ENCODE measurements at places on chromosomes 2 and 18.
A peak's percentile ranks its signal among the peaks of the same experiment; 100 is the strongest.

- DNase-seq = no peak
Observed at GRCh38 chr2:12119841-12120240, 373.4 kb downstream of the LPIN1 start.

DNA sequence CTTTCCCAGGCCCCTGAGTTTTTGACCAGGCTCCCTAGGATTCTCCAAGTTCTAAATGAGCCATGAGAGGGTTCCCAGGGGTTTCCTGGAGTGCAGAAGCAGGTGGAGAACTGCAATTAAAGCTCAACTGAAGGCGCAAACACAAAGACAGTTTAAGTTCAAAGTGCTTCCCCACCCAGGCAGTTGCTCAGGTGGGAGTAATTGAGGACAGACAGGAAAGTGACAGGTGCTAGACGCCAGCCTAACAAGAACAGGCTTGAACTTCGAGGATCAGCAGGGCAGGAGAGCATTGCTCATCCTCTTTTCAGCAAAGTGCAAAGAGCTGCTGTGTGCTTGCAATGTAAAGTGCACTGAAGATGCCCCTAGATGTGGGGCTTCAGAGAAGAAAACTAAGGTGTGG is 77.2 kb upstream of the ST8SIA3 start:
- no peak for DNase-seq

- no peak for DNase-seq
Observed at GRCh38 chr2:25505622-25506021, 163.9 kb upstream of the DNMT3A start.

DNA sequence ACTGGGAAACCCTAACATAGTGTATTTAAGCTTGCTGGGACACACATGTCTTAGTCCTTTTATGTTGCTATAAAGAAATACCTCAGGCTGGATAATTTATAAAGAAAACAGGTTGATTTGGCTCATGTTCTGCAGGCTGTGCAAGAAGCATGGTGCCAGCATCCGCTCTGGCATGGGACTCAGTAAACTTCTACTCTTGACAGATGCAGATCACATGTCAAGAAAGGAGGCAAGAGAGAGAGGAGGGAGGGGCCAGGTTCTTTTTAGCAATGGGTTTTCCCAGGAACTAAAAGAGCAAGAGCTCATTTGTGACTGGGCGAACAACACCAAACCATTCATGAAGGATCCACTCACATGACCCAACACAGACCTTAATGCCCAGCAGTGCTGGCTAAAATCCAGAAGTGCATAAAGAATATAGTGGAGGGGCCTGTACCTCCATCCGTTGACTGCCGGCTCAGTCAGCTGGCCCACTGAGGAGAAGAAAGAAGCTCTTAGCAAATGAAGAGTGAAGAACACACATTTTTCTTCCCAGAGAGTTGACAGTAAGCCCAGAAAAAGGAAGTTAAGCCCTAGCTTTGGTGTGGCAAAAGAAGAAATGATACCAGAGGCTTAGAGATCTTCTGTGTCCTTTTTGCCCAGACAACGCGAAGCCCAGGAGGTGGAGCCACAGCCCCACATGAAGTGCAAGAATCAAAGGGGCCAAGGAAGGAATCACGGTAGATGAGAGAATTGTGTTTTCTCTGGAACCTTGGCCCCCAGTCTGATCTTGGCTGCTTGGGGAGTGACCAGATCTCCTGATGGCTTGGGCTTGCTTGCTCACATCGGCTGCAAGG is 183.5 kb upstream of the FAM98A start:
- DNase-seq = no peak

DNA sequence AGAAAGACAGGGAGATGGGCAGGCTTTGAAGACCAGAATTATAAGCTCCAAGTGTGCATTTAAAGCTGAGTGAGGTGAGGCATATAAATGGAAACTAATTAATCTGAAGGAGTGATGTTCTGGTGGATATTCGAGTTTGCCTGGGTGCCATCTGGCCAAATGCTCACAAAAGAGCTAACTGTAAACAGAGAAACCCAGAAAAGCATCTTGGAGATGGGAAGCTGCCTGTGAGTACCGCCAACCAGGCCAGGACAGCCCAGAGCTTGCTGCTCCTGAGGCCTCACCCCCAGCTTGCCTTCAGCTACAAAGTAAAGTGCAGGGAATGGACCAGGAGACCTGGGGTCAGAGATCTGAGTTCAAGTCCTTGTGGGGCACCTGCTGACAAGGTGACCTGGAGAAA is 446.1 kb upstream of the MYT1L start:
- DNase-seq = no peak

DNA sequence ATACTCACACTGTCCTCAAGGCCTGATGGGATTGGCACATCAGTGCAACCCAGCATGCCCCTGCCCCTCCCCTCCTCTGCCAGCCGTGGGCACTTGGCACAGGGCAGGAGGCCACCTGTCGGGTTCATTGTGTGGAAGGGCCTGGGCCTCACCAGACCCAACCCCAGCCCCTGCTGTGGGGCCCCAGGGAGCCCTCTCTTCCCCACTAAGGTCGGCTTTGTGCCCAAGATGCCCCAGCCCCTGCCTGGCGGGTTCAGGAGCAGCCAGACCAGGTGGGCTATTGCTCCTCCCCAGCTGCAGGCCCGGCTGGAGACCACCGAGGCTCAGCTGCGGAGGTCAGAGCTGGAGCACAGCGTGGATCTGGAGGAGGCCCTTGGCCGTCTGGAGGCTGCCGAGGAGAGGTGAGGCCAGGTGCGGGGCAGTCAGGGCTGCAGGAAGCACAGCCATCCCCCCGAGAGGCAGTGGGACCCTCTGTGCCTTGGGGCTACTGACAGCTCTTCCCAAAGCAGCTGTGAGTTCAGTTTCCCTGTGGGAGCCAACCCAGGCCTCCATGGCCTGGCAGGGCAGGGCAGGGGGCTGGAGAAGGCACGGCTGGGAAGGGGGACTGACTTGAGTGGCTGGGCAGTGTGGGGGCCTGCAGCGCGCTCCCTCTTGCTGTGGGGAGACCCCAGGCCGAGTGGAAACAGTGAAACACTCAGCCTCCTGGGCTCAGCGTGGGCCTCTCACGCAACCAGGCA is 16.3 kb downstream of the CROCC2 start:
- no peak for DNase-seq

GRCh38 chr2:46299365-46300263 is 2.4 kb downstream of the EPAS1 start:
- DNase-seq = no peak

GRCh38 chr2:172313715-172314341 is 113.6 kb upstream of the ITGA6 start:
- no peak for DNase-seq

GRCh38 chr2:54099829-54100585 is 15.4 kb upstream of the ACYP2 start:
- DNase-seq = no peak

GRCh38 chr2:16862471-16862870 is 196.8 kb upstream of the CYRIA start:
- DNase-seq = no peak

DNA sequence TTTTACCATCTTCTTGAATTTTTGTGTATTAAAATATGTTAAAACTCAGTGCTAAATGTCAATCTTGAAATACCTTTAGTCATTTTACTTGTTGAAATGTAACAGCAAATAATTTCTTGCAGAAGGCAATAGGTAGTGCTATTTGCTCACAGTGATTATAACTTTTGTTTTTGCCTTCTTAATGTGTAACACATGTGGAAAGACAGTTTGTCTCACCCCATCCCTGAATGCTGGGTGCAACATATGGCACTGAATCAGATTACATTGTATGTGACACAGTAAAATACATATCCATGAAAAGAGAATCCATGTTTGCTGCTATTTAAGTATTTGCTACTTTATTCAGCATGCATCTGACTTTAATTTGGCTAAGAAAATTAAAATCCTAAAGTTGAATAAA is 35.3 kb downstream of the FRZB start:
- DNase-seq = no peak

DNA sequence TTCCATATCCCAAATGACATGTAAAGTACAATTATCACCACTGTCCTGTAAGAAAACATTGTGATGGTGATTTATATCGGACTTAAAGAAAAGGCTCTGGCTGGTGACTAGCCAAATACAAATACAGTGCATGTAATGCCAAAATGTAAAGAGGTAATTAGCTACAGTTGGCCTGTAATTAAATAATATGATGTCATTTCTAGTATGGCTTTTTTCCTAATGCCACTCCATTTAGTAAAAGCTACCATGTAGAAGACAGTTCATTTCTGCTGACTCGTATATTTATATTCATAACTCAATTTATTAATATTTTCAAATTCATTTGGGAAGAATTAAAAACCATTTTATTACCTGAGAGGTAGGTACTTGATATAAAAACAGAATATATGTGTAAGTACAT is 815.7 kb downstream of the ERBB4 start:
- DNase-seq = no peak

DNA sequence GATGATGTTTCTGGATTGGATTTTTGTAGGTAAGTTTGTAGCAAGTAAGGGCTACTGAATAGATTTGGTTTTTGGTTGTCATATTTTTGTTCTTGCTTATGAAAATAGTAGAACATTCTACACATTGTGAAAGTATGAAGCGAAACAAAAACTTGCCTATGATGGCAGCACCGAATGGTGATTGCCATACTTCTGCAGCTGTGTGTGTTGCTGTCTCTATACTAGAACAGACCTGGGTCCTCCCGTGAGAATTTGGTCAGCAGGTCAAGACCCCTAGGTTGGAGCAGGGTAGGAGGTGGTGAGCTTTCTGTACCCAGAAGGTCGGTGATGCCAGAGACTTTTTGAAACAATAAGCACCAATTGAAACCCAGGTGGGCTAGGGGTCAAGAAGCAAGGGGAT is 322.6 kb downstream of the PRKCE start:
- DNase-seq = no peak

DNA sequence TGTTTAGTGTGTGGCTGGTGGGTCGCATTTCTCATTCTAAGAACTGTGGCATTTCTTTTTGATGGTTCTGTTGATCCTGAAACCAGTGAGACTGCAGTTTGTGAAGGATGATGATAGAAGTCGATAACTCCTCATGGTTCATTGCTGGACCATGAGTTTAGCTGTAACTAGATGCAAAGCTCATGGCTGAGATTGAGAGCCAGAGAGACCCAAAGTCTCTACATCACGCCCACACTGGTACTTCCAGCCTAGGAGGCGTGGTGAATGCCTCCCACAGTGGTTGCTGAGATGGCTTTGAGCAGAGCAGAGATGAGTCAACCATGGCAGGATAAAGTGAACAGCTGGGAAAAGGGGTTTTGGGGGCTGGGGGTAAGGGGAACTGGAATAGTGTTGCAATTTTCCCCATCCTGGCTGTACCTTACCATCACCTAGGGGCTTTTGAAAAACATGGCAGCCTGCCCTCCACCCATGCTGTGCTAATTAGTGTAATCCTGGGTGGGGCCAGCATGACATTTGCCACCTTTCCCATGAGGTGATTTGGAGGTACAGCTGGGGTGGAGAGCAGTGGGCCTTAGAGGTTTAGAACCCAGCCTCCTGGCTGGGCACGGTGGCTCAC is 24.1 kb downstream of the INPP4A start:
- no peak for DNase-seq

- DNase-seq = peak; percentile 64
Observed at GRCh38 chr2:105487142-105488069, 88.6 kb upstream of the FHL2 start.

GRCh38 chr18:2692508-2692907 is 37.0 kb downstream of the SMCHD1 start:
- DNase-seq = no peak

DNA sequence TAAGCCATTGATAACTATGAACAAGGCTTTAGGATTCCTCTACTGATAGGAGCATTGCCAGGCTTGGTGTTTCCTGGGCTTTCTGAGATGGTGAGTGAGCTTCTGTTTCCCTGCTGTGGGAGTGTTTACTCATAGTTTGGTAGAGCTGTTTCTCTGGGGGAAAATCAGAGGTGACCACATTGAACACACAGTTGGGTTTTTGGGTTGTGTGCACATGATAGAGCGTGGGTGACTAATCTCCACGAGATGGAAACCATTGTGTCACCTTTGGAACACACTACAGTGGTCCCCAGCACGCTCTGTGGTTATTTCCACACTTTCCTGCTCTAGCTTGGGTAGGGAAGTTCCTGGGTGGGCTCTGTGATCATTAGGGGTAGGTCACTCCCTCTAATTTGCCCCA is 5.4 kb downstream of the IL1R1 start:
- DNase-seq = no peak

DNA sequence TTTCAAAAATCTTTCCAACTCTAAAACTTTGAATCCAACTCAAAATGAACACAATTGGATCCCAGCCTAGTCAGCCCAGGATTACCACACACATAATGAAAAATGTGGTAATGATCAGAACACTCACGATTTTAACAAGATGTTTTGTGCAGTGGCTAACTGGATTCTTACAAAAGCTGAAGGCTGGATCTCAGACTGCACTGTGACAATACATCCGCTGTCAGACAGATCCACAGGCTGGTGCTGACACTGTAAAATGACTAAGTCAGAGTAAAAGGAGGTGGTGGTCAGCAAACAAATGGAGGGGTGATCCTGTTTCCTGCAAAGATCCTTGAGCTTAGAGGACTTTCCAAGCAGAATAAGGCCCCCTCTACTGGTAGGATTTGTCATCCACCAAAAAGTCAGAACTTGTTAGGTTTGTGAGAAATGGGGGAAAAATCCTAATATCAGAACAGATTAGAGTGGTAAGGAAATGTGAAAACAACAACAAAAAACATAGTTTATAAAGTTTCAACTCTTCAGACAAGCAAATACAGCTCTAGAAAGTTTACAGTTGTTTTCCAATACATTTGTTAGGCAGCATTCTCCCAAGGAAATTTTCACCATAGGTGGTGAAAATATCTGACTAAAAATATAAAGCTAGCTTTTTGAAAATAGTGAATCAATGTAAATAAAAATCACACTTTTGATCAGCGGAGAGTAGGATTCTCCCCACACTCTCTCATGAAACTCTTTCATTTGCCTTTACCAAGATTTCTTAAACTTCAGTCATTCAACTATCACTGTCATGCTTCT is 211.9 kb downstream of the AGPS start:
- peak; percentile 23 for DNase-seq

DNA sequence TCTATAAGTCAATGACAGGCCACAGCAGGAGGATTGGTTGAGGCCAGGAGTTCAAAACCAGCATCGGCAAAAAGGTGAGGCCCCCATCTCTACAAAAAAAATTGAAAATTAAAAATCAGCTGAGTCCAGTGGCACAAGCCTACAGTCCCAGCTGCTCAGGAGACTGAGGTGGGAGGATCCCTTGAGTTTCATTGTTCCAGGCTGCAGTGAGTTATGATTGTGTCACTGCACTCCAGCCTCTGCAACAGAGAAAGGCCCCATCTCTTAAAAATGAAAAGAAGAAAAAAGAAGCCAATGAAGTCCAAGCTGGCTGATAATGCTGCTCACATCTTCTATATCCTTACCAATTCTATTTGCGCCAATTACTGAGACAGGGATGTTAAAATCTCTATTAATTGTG is 39.1 kb downstream of the MRPS5 start:
- DNase-seq = no peak

DNA sequence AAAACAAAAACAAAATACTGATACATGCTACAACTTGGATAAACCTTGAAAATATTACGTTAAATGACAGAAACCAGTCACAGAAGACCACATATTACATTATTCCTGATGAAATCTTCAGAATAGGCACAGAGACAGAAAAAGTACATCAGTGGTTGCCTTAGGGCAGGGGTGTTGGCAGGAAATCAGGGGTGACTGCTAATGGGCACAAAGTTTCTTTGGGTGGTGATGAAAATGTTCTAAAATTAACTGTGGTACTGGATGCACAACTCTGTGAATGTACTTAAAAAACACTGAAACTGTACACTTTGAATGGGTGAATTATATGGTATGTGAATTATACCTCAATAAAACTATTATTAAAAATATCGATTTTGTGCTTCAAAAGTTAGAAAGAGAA is 16.6 kb downstream of the NCKAP1 start:
- DNase-seq = no peak
